A549 treated with GW870086 at 1 μM for 4 hours (cell line): ENCODE measurements at places on chromosomes 16 and 17. TPM values are rescaled to one million over a fixed set of nuclear protein-coding genes. Genes with fewer than 3 reads are reported as not detected.

SLFN11 gene
- 4.0 to 6.7 TPM (median 6.1 TPM) in 5 replicates for total RNA-seq

ZMYND15 gene
- 0.16 to 0.74 TPM (median 0.28 TPM) in 5 replicates for total RNA-seq

SLFN14 gene
- not detected in 5 replicates for total RNA-seq

KIFC3 gene
- total RNA-seq, result 107 to 155 TPM (median 142 TPM) in 5 replicates

DOC2A gene
- total RNA-seq, result 1.7 to 2.3 TPM (median 1.9 TPM) in 5 replicates

CCL7 gene
- 0.25 to 0.50 TPM (median 0.39 TPM) in 3 of 5 replicates, not detected in the others for total RNA-seq

QRICH2 gene
- total RNA-seq, result 0.58 to 1.2 TPM (median 0.87 TPM) in 5 replicates

ZNF668 gene
- 12.1 to 21.1 TPM (median 15.1 TPM) in 5 replicates for total RNA-seq

TPSAB1 gene
- total RNA-seq, result 0.09 TPM in 1 of 5 replicates, not detected in the others

KRTAP16-1 gene
- not detected in 5 replicates for total RNA-seq

PKMYT1 gene
- 65.1 to 89.9 TPM (median 84.9 TPM) in 5 replicates for total RNA-seq

ASGR1 gene
- total RNA-seq, result 0.78 to 1.4 TPM (median 0.87 TPM) in 5 replicates

SLC47A1 gene
- 22.1 to 24.9 TPM (median 23.5 TPM) in 5 replicates for total RNA-seq

SMURF2 gene
- total RNA-seq, result 21.8 to 32.4 TPM (median 30.1 TPM) in 5 replicates

CUEDC1 gene
- 51.5 to 66.2 TPM (median 63.9 TPM) in 5 replicates for total RNA-seq

GPR179 gene
- total RNA-seq, result 0.02 to 0.10 TPM (median 0.03 TPM) in 5 replicates

MYL4 gene
- total RNA-seq, result 0.16 TPM in 1 of 5 replicates, not detected in the others

SCN4A gene
- total RNA-seq, result 0.03 to 0.07 TPM (median 0.03 TPM) in 5 replicates

EZH1 gene
- 9.2 to 11.7 TPM (median 10.5 TPM) in 5 replicates for total RNA-seq

RNF157 gene
- 7.0 to 11.5 TPM (median 9.4 TPM) in 5 replicates for total RNA-seq

CYBA gene
- 267 to 301 TPM (median 293 TPM) in 5 replicates for total RNA-seq

MYO15B gene
- 38.8 to 59.9 TPM (median 49.7 TPM) in 5 replicates for total RNA-seq

SGF29 gene
- 19.9 to 24.2 TPM (median 21.9 TPM) in 5 replicates for total RNA-seq

NRN1L gene
- 0.28 to 0.52 TPM in 2 of 5 replicates, not detected in the others for total RNA-seq

ARHGDIG gene
- 1.7 to 3.2 TPM (median 2.5 TPM) in 5 replicates for total RNA-seq

SDR42E1 gene
- 1.2 to 1.4 TPM (median 1.3 TPM) in 5 replicates for total RNA-seq

STAC2 gene
- total RNA-seq, result 0.81 to 1.7 TPM (median 1.3 TPM) in 5 replicates

DNAH2 gene
- 0.01 to 0.10 TPM (median 0.05 TPM) in 4 of 5 replicates, not detected in the other for total RNA-seq

ATP1B2 gene
- 0.12 to 0.42 TPM (median 0.26 TPM) in 5 replicates for total RNA-seq

TVP23A gene
- 0.03 to 0.35 TPM (median 0.15 TPM) in 5 replicates for total RNA-seq

KRT33B gene
- not detected in 5 replicates for total RNA-seq

CRYBA1 gene
- not detected in 5 replicates for total RNA-seq

TP53TG3C gene
- total RNA-seq, result 0.18 to 0.79 TPM (median 0.26 TPM) in 5 replicates

NETO2 gene
- total RNA-seq, result 77.9 to 88.2 TPM (median 79.4 TPM) in 5 replicates

CMC2 gene
- total RNA-seq, result 121 to 136 TPM (median 130 TPM) in 5 replicates

ASB16 gene
- total RNA-seq, result 0.12 TPM in 1 of 5 replicates, not detected in the others

XAF1 gene
- total RNA-seq, result not detected in 5 replicates

PRDM7 gene
- not detected in 5 replicates for total RNA-seq

SPATA32 gene
- 0.08 to 0.19 TPM (median 0.15 TPM) in 5 replicates for total RNA-seq

TBC1D28 gene
- total RNA-seq, result not detected in 5 replicates

CDK3 gene
- 3.9 to 5.6 TPM (median 4.8 TPM) in 5 replicates for total RNA-seq

KRTAP9-8 gene
- not detected in 5 replicates for total RNA-seq

NPIPA3 gene
- total RNA-seq, result 1.2 to 2.1 TPM (median 1.4 TPM) in 5 replicates

SRL gene
- 0.07 TPM in 2 of 5 replicates, not detected in the others for total RNA-seq

CCL1 gene
- not detected in 5 replicates for total RNA-seq

USP31 gene
- total RNA-seq, result 10.9 to 13.4 TPM (median 12.3 TPM) in 5 replicates

TMEM238L gene
- not detected in 5 replicates for total RNA-seq

ACSM3 gene
- 3.1 to 4.5 TPM (median 3.5 TPM) in 5 replicates for total RNA-seq

ADGRG1 gene
- 152 to 222 TPM (median 191 TPM) in 5 replicates for total RNA-seq

MYOCD gene
- total RNA-seq, result 0.49 to 1.2 TPM (median 0.64 TPM) in 5 replicates

SPIRE2 gene
- total RNA-seq, result 5.9 to 8.4 TPM (median 7.9 TPM) in 5 replicates

KAT8 gene
- total RNA-seq, result 41.4 to 47.3 TPM (median 43.6 TPM) in 5 replicates

NCBP3 gene
- 26.8 to 33.9 TPM (median 32.0 TPM) in 5 replicates for total RNA-seq

KRTAP4-6 gene
- total RNA-seq, result not detected in 5 replicates

CACNG3 gene
- total RNA-seq, result not detected in 5 replicates
